ENCODE measurements at places on chromosomes 2 and 18. TPM values are rescaled to one million over a fixed set of nuclear protein-coding genes. Genes with fewer than 3 reads are reported as not detected.

GRCh38 chr2:37843556-37843955, 81.5 kb upstream of the RMDN2 start:
- DNase-seq, result no peak

DNA sequence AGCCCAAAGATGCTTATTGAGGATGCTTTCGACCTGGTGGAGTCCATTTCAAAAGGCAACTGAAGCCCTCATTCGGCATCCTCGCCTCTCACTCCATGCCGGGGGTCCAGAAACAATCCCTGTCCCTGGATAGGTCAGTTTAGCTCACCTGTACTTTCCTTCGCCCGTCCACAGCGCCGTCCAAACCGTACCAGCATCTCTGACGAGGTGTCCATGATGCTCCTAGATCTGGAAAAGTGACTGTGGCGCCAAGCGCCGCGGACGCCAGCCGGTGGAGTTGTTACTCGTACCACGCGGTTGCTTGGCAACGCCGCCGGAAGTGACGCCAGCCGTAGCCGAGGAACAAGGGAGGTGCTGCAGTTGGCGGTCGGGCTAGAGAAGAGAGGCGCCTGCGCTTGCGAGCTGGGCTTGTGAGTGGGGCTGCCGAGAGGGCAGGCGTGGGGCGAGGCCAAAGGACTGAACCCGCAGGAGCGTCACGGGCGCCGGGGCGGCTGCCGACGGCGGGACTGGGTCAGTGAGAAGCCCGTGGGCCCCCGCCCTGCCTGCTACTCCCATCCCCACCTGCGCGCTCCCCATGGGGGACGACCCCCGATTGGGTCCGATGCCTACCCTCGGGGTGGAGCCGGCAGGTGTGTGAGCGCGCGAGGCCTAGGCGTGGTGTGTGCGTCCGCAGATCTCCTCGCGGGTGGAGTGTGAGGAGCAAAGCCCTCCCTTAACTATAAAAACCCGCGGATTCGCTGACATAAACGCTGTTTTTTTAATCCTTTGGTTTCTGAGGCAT, at the start of the genes CFAP210 and PHOSPHO2:
CFAP210 (minus strand) TSS at position 293 of the 781 bp plus-strand sequence; CDS start at position 215, 78 bp downstream.
PHOSPHO2 (plus strand) TSS at position 357 of the 781 bp plus-strand sequence. CDS start 6,503 bp downstream, outside the sequence.
- DNase-seq, result peak; percentile 100

- DNase-seq, result no peak
Observed at GRCh38 chr2:207630491-207630890, 5.3 kb upstream of the METTL21A start.

GRCh38 chr2:69437751-69438154, 518 bp upstream of the NFU1 start:
- DNase-seq, result no peak

The SALL3 gene
- total RNA-seq, result not detected

The TRAPPC8 gene
- 25.8 TPM for total RNA-seq

The RGPD3 gene
- total RNA-seq, result not detected
